ENCODE measurements at places on chromosomes 6 and 20.
A peak's percentile ranks its signal among the peaks of the same experiment; 100 is the strongest.

DNA sequence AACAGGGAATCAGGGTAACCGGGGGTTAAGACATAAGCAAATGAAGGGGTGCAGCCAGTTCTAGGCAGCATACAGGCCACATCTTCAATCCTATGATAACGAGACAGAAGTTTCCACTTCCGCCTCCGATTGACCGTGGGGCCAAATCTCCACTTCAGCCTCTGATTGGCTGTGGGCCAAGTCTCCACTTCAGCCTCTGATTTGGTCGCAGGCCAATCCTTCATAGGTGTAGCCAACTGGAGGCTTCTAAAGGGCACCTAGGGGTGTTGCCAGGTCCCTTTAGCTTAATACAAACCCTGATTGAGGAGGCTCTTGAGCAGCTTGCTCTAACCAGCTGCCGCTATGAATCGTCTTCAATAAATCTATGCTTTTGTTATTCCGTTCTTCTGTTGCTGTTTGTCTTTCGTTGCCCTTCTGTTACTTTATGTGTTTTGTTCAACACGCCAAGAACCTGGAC, 2.1 kb upstream of the ERGIC3 start:
- no peak for DNase-seq

DNA sequence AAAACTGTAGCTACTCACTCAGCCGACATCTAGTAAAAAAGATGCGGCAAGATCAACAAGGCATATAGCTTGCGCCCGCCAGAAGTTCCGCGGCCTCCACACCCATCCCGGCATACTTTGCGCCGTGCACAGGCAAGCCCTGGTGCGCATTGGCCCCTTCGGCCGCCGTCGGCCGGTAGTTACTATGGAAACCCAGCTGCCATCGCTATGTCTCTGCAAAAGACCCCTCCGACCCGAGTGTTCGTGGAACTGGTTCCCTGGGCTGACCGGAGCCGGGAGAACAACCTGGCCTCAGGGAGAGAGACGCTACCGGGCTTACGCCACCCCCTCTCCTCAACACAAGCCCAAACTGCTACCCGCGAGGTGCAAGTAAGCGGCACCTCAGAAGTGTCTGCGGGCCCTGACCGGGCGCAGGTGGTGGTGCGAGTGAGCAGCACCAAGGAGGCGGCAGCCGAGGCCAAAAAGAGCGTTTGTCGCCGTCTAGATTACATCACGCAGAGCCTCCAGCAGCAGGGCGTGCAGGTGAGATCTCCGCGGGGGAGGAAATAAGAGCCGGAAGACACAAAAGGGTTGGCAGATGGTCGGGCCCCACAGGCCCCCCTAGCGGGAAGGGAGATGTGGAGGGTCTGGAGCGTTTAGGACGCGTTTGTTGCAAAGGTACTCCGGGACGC, at the start of gene IRAK1BP1:
Gene IRAK1BP1, plus strand, starts transcription at position 182 of the 671 bp plus-strand sequence. Its CDS starts 26 bp downstream, at position 208.
- peak; percentile 71 for DNase-seq

- no peak for DNase-seq
Measured at GRCh38 chr20:38550274-38550673, 30.7 kb upstream of the ADIG start.

DNA sequence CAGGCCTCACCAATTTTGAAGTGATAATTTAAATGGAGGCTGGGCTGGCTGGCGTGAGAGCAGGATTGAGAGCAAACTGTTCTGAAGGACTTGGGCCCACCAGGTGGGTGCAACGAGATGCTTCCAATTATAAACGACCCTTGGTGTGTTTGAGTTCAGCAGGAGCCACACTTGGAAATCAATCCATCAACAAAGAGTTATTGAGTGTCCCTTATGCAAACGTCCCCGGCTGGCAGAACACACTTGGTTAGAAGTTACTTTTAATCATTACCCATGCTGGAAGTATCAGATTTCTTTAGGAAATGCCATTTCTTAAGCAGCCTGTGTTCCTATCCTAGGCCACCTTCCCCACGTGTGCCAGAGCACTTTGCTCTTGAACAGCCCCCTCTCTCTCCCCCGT, 37.8 kb upstream of the ZNF831 start:
- DNase-seq = no peak

DNA sequence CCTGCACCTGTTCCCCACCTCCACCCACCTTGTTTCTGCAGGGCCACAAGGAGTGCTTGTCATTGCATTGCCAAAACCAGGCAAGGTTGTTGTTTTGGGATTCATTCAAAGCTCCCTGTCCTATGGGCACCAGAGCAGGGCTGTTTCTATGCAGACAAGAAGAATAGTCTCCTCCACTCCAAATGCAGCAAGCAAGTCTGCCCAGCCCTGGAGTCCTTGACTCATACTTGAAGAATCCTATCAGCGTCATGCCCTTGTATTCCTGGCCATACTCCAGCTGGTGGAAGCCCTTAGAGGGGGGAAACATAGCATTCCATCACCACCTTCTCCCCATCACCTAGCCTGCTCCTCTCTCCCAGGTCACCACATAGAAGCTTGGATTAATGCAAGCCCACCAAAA, 145.3 kb upstream of the ECI2 start:
- no peak for DNase-seq

DNA sequence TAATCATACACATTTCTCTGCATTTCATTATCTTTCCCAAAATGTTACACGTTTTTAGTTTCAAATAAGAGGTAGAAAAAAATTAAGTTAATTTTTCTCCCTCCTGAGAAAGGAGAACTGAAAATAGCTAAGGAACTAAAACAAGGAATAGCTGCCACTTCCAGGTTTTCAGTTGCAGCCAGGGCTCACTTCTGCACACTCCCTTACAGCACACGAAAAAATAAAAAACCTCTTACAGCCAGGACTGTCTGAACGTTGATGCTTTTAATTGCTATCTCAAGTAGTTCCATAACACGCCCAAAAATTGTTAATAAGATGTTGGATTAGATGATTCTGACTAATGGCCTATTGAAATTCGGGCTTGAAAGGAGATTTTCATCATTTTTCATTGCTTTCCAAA, 153.7 kb upstream of the THBS2 start:
- no peak for DNase-seq

GRCh38 chr20:62728028-62728780, 19.6 kb downstream of the NTSR1 start:
- no peak for DNase-seq

- no peak for DNase-seq
Measured at GRCh38 chr6:155054491-155055250, 59.6 kb downstream of the TIAM2 start.

DNA sequence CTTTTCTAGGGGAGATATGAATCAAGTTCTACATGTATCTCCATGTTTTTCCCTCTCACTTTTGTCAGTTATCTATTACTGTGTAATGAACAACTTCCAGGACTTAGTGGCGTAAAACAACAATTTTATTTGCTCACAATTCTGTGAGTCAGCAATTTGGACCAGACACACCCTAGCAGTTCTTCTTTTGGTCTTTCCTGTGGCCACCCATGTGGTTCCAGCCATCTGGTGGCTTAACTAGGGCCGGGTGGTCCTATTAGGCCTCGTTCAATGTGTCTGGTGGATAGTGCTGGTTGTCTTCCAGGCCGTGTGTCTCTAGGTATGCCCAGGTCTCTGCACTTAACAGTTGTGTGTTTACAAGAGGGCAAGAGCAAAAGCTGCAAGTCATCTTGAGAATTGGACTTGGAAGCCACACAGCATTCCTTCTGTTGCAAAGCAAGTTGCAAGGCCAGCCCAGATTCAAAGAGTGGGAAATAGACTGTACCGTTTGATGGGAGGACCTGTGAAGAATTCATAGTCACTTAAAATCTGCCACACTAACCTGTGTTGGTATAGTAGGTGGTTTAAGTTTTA, 20.8 kb upstream of the SLC35D3 start:
- DNase-seq = no peak

GRCh38 chr6:22332216-22332615, 35.4 kb upstream of the PRL start:
- no peak for DNase-seq

- no peak for DNase-seq
Measured at GRCh38 chr6:143215771-143216170, 155.1 kb downstream of the AIG1 start.

DNA sequence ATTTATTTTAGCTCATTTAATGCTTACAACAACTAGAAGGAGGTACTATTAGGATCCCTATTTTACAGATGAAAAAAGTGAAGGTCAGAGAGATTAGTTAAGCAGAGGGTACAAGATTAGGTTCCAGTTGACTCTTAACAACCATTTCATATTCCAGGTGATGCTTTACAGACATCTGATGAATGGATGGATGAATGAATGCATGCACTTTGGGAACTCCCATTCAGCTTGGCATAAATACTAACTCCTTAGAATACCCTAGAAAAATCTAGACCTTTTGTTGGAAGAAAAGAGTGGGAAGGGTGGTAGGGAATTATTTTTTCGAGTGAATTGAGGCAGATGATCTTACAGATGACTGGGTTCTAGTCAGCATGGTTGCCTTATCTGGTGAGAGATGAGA, 746 bp upstream of the SNRPB2 start:
- DNase-seq = no peak

DNA sequence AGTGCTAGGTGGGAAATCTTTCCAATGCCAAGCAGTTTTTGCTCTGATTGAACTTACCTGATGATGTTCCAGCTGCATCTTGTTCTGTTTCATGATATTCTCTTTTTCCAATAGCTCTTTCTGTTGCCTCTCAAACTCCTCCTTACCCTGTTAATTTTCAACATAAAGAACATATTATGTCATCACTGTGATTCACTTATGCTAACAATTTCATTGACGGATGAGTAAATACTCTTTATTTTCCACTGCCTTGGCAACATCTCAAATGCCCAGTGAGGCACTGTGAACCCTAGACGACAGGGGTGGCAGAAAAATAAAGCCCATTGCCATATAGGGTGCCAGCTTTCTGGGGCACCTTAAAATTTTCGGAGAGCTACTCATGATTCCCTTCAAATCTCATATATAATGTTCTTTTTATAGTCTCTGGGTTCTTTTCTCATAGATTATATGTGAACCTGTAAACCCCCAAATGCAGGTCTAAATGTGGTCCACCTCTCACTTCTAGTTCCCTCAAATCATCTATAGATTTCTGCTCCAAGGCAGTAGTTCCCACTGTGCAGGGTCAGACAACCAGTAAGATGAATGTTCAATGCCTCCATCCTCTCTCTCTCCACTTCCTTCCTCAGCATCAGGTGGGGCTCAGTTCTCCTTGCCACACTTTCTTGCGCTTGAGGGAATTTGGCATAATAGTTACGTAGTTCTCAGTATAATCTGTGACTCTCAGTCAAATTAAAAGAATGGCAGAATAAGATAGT, 44.1 kb downstream of the NEDD9 start:
- DNase-seq = no peak

DNA sequence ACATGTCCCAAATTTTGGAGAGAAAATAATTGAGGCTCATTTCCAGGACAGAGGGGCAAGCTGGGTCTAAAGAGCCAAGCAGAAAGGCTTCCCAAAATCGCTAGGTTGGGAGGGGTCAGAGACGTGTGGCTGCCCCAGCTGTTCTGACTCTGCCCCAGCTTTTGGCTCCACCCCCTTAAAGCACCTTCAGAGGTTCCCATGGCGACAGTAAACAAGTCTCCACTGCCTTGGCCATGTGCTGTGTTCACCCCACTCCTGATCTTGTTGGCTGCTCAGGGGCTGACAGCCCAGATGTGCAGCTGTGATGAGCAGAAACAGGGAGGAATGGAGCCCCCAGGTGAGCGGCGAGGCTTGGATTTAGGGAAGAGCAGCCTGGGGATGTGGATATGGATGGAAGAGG, 72.8 kb upstream of the SPTLC3 start:
- no peak for DNase-seq

- DNase-seq = no peak
Measured at GRCh38 chr20:2353231-2353630, 27.5 kb upstream of the TGM6 start.

DNA sequence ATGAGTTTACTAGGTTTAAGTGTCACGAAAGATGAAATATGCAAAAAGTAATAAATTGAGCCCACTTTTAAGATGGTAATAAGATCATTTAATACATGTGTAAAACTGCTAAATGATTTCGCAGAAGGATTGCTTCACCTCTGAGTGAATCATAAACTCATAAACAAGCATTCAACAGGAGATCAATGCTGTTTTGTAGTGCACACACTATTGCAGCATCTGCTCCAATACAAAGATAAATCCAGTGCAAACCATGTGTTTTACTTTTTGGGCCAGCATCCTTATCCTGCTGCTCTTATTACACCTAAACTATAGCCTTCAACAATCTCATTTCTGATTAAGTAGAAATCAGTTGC, 400.1 kb downstream of the NKAIN2 start:
- DNase-seq = no peak

GRCh38 chr6:88569959-88570358, 393.5 kb downstream of the RNGTT start:
- DNase-seq = no peak

DNA sequence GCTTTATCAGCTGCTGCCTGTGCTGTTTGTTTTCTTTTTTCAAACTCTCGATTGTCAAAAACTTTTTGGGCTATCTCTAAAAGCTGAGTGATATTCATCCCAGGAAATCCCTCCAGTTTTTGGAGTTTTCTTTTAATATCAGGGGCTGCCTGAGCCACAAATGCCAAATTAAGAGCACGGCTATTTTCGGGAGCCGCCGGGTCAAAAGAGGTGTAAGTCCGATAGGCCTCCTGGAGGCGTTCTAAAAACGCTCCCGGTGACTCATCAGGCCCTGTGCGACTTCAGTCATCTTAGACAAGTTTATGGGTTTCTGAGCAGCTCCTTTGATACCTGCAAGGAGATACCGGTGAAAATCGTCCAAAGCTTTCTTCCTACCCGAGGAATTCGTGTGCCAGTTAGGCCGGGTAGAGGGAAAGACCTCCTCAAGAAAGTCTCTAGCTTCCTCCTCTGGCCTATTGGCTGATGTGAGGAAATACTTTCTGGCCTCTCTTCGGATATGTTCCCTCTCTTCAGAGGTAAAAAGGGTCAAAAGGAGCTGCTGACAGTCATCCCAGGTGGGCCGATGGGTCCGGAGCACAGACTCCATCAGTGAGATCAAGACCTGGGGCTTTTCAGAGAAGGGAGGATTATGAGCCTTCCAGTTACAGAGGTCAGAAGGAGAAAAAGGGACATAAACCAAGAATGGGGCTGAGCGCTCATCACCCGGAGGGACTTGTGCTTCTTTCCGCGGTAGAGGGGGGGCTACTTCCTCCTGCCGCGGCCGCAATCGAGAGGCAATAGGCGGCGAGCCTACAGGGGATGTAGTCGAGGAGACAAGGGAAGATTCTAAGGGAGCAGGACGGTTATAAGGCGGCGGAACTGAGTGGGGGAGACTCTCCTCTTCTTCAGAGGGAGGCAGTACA, 151.1 kb downstream of the TRIM27 start:
- no peak for DNase-seq

DNA sequence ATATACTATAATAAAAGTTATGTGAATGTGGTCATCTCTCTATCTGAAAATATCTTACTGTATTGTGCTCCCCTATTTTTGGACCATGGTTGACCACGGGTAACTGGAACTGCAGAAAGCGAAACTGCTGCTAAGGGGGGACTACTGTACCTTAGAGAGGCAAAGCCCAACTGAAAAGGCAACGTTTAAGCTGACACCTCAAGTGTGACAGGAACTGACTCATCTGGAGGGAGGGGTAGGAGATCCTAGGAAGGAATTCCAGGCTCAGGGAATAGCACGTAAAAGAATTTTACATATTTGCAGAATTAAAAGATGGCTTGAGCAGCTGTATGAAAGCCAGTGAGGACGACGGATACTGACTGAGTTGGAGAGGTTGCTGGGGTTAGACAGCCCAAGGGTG, 34.8 kb downstream of the ELOVL2 start:
- DNase-seq = no peak

- DNase-seq = no peak
Measured at GRCh38 chr20:62281161-62281933, 21.4 kb upstream of the ADRM1 start.

- DNase-seq = no peak
Measured at GRCh38 chr6:143059663-143060353, 881 bp upstream of the AIG1 start.
